ENCODE measurements at places on chromosomes 3 and 15.

GRCh38 chr15:81189583-81190283, 6.9 kb upstream of the IL16 start:
- DNase-seq: no peak

DNA sequence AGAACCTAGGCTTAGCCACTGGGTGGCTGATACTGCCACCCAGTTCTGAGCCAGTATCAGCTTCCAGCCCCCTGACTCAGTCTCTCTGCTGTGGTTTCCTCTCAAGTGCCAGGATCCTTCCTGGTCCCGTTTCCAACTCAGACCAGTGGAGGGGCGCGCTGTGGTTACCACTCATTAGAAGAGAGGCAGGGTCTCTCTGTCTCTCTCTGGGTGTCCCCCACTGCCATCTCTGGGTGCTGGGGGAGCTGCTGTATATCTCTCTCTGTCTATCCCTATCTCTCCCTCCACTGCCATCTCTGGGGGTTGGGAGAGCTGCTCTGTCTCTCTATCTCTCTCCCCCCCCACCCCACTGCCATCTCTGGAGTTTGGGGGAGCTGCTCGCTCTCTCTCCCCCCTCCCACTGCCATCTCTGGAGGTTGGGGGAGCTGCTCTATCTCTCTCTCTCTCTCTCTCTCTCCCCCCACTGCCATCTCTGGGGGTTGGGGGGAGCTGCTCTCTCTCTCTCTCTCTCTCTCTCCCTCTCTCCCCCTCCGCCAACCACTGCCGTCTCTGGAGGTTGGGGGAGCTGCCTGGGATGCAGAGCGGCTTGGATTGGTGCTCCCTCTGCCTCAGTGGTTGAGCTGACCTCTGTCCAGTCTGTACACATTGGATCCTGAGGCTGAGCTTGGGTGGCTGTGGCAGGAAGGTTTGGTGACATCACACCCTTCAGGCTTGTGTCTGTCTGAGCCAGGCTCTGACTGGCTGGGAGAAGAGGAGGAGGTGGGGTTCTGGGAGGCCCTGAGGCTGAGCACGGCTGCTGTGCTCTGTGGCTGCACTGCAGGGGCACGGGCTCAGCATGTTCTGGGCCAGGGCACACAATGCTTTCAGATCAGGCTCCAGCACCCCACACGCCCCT, 98.9 kb downstream of the APBA2 start:
- no peak for DNase-seq

DNA sequence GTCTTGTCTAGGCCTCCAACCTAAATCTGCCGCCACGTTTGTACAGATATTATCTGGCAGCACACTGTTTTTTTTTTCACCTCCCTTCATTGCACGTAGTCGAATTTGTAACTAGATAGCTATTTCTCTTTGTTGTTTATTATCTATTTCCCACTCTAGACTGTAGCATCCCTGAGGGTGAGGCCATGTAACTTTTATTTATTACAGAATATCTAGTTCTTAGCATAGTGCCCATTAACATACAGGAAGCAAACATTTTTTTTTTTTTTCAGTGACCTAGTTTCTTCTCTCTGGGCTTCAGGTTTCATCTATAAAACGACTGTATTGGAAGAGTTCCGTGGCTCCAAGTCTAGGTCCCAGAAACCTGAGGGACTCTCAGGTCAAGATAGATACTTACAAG, 354.3 kb downstream of the FGF12 start:
- DNase-seq: no peak

DNA sequence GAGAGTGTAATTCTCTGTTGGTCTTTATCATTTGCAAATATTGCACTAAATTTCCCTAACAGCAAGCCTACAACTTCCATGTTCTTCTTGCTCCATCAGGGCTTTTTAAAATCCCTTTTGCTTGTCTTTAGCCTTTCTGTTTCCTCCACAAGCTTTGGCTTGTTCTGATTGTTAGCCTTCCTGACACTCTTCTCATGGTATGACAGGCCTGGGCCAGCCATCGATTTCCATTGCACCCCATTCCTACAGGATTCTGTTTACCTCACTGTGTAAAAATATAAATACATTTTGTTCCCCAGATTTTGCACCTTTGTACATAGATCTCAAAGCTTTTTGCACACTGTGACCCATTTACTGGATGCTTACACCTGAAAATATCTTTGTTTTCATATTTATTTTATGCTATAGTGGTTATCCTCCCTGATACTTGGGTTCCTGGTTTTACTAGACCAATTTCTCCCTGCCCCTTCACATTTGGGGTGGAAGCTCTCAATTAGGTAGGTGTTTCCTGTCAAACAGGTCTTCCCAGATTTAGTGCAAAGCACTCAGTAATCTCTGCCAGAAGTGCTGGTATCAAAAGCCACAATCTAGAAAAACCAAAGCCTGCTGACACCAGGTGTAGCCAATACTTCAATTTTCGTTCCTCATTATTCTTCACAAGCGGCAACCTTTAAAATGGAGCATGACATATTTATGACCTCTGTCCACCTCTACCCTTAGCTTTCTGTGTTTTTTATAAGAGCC, 57.9 kb upstream of the PPP2R3A start:
- DNase-seq: no peak

- DNase-seq: no peak
Observed at GRCh38 chr3:148075771-148076716, 621.7 kb upstream of the AGTR1 start.

DNA sequence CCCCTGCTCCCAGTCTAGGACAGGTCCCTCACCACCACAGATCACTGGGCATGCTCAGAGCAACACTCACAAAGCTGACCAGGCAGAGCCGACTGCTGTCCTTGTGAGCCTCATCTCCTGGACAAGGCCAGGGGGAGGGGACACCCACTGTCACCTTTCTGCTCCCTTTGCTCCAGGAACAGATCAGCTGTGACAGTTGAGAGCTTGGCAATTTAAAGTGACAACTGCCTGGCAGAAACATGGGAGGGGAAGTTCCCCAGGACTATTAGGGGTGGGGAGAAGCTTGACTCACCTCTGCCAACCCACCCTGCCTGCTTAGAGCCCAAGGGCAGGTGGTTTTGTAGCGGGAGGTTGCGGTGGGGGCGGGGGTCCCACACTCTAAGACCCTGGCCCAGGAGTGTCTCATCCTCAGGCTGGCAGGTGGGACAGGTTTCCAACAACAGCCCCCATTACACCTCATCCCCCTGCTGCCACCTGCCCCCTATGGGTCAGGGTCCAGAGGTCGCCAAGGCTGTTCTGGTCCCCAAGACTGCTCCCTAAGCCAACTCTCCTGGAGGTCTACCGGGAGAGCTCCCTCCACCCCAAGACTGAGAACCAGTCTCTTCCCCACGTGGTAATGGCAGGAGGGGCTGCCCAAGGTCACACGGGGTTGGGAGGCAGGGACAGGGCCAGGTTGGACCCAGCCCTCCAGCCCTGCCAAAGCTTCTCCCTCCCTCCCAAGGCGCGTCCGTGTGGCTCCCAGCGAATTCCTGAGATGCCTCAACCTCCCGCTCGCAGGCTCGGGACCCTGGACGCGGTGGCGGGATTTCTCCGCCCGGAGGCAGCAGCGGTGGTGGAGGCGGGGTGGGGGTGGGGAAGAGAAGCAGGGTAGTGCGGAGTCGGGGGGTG, 80.4 kb downstream of the IQSEC1 start:
- no peak for DNase-seq

- no peak for DNase-seq
Observed at GRCh38 chr3:45283471-45283870, 57.4 kb upstream of the TMEM158 start.

DNA sequence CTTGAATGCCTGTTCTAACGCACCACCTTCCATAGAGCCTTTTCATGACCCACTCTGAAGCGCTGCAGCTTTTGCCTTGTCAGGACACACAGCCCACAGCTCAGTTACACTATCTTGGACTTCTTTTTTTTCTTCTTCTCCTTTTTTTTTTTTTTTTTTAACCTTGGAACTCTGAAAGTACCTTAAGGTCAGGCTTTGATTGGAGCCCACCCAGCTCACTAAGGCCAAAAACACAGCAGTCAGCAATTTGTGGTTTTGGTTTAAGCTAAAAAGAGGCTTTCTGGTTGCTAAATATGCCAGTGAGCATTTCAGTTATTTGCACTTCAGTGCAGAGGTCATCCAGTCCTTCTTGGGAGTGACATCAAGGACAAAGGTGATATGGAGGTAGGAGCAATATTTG, 1.7 kb downstream of the SLC25A20 start:
- no peak for DNase-seq

DNA sequence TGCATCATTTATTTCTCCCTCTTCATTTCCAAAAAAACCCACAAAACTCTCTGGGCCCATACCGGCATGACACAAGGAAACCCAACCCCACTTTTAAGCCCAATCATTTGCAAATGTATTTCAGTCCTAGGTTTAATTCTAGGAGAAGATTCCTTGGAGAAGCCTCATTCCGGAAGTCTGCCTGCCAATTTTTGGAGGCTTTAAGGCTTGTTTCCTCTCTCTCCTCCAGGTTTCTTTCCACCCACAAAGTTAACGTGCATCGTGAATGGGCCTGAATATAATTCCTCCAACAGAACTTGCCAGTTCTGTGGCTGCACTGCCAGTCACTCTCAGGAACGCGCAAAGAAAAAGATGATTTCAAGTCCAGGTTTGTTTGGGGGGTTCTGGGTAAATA, 69.9 kb upstream of the FOXP1 start:
- DNase-seq: no peak

GRCh38 chr15:69548395-69549180, 96.0 kb downstream of the RPLP1 start:
- no peak for DNase-seq

- no peak for DNase-seq
Observed at GRCh38 chr3:66606868-66607267, 106.0 kb upstream of the LRIG1 start.

- DNase-seq: no peak
Observed at GRCh38 chr3:36546226-36546625, 165.9 kb downstream of the STAC start.

DNA sequence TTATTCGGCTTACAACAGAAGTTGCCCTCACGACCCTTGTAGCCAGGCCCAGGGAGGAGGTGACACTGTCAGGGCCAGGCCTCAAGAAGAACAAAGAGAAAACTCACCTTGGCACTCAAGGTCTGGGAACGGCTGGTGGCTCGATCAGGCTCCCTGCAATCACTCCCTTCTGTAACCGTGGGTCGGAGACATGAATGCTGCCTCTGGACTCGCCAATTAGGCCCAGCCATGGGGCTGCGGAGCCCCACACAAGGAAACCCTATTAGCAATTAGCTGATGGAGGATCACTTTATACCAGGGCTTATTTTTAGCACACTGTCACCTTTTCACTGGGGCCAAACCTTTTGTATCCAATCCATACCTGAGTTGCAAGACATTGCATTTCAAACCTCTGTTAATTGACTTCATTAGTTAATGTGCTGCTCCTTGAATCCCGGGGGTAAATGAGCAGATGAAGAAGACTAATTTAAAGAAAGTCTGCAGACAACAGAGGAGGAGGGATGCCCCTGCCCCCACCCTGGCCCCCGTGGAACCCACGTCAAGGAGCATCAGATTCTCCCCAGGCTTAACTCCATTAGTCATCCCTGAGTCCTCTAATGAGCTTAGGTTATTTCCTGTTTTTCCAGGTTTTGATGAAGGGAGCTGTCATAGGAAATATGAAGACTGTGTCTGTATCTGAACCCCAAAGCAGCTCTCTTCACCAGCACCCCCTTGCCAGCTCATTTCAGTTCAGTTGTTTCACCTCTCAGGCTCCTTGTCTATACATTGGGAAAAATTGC, 255.3 kb downstream of the RORA start:
- DNase-seq: no peak

DNA sequence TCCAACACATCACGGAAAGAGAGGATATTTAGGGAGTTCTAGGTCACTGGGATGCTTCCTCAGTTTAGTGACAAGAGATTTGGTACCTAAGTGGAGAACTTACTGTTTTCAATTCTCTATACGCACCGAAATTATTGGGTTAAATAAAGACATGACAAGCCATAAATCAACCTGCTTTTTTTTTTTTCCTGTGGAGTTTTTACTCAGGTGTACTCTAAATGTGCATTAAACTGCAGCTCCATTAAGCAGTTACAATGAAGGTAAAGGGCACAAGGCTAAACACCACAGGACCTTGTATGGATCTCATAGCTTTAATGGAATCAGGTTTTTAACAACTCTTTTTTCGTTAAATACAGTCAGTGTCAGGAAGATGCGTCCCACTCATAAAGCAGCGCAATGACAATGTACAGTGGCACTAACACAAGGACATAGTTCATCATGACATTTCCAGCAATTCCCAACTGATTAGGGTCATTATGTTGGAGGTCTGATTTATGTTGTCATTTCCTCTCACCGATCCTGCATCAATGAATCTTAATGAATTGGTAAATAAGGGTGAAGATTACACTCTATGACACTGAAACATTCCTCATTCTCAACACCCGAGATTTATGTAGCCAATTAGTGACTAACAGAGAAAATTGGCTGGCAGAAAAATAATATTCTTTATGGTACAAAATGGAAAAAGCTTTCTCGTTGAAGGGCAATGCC, 355.2 kb downstream of the FOXP1 start:
- DNase-seq: no peak

DNA sequence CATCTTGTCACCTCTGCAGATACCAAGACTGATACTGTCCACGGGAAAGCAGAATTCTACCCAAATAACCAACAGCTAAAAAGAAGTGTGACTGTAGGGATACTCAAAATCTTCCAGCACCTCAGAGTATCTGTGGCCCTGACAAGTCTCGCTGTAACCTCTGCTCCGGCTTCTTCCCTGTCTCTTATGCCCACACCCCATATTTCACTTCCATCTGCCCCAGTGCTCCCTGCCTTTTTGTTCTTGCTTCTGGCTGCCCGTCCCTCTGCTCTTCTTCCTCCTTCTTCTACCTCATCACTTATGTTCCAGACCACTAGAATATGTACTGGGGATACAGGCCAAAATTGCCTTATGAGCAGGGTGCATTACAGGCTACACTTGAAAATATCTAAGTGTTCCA, 45.4 kb downstream of the CRTAP start:
- no peak for DNase-seq

DNA sequence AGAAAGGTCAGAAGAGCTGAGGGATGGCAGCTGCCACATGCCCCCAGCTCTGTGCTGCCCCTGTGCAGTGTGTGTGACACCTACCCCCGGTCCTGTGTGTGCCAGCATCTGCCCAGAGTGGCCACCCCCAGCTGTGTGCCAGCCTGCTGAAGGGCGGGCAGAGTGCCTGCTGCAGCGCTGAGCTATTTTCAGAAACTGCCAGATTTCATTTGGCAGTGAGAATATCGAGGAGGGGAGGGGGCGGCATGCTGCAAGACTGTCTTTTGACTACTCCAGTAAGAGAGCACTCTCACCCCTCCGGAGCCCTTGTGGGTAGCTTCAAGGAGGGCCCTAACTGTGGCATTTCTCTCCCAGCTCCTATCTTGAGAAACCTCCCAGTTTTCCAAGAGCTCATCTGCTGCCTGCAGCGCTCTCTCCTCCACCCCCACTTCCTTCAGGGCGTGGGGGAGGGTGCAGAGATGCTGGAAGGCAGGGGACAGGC, 25.2 kb upstream of the DOCK3 start:
- DNase-seq: no peak
